ENCODE measurements at places on chromosomes 12 and 14.

DNA sequence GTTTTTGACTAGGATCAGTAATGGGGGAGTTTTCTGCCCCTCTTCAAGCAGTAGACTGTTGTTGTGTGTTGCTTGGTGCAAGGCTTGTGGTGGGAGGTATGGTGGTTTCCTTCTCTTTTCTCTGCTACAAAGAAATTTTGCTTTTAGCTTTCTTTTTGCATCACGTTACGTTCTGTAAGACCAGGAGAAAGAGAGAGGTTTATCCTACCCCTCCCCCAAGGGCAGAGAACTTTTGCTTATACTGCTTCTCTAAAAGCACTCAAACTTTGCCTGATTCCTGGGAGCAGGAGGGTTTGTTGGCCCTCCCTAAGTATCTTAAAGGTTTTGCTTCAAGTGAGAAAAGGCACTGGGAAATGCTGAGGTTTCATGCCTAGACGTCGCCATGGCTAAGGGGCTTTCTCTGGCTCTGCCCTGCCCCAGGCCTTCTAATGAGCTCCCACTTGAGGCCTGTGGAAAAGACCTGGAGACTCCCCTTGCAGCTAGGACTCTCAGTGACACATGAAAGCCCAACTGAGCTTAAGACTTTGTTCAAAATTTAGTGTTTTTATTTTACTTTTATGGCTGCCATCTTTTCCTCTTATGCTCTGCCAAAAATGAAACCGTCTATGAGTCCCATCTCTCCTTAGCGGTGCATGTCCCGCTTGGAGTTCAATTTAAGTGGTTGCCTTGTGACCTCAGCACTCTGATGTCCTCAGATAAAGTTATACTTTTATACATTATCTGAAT lies 49.2 kb downstream of the EIF2S3B start:
- no peak for DNase-seq

- DNase-seq: no peak
Observed at GRCh38 chr12:89821896-89822295, 113.3 kb upstream of the ATP2B1 start.

DNA sequence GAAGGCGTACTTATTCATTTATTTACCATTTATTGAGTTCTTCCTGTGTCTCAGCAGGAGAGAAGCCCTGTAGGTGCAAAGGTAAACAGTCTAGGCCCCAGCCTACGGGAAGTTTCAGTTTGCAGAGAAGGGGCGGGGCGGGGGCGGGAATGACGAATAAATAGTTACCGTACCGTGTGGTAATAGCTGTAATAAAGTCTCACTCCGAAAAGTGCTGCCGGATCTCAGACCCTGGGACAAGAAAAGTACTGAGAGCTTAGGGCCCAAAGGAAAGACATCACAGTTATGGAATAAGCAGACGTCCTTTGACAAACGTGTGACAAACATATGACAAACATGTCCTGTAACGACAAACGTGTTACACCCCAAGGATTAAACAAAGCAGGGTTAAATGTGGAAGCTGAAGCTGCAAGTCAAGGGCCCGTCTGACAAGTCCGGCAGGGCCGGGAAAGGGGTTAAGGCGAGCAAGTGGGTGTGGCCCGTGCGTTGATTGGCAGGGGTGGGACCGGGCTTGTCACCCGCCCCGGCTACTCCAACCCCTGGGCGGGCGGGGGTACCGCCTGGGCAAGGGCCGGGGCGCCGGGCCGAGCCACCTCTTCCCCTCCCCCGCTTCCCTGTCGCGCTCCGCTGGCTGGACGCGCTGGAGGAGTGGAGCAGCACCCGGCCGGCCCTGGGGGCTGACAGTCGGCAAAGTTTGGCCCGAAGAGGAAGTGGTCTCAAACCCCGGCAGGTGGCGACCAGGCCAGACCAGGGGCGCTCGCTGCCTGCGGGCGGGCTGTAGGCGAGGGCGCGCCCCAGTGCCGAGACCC lies at the start of gene LRP10:
Gene LRP10, plus strand, starts transcription at position 517 of the 809 bp plus-strand sequence. CDS start 564 bp downstream, outside the sequence.
- DNase-seq: peak; percentile 31

DNA sequence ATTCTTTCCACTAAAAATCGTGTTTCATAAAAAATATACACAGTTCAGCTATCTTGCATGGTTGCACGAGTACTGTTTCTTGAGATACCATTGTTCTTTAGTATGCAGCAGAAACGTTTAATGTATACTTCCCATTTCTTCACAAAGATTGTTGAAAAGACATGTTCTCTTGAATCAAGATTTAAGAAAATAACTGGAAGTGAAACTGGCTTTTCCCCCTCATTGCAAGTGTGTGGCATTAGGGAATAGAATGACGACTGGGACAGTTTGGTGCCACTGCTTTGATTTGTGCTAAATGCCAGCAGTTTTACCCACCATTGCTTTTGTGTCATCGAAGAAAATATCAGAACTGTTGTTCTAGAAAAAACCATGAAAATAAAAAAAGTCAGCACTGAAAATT lies 20.3 kb upstream of the DHRS2 start:
- DNase-seq: no peak

DNA sequence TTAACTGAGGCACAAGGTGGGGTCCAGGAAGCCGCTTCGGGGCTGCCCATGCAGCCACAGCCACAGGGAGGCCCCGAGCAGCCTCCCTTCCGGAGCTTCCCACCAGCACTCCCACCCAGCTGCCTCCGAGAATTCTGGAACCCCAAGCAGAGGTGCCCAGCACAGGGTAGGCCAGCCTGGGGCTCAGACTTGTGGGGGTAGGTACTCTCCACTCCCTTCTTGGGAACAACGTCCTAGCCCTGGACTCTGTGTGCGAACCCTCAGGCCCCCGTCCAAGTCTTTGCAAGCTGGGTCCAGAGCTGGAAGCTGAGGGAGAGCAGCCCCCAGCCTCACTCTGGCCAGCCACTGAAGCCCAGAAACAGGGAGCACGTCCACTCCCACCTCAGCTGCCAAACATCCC lies 16.1 kb downstream of the ITPK1 start:
- DNase-seq: no peak

GRCh38 chr14:52119030-52119429 lies 50.2 kb upstream of the NID2 start:
- DNase-seq: no peak

DNA sequence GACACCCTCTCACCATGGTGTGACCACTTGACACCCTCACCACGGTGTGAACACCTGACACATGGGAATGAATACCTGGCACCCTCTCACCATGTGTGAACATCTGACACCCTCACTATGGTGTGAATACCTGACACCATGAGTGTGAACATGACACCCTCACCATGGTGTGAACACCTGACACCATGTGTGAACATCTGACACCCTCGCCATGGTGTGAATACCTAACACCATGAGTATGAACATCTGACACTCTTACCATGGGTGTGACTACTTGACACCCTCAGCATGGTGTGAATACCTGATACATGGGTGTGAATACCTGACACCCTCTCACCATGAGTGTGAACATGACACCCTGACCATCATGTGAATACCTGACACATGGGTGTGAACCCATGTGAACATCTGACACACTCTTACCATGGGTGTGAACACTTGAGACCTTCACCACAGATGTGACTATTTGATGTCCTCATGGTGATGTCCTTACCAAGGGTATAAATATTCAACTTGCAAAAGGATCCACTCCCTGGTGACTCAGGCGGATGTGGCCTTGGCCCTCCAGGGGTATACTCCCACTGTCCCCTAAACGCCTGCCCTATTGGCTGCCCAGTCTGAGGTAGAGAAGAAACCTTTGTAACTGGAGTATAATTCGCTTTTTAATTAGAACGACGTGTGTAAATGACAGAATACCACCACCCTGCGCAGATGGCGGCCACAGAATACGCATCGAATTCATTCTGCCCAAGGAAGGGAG lies 29.1 kb downstream of the RFLNA start:
- no peak for DNase-seq

DNA sequence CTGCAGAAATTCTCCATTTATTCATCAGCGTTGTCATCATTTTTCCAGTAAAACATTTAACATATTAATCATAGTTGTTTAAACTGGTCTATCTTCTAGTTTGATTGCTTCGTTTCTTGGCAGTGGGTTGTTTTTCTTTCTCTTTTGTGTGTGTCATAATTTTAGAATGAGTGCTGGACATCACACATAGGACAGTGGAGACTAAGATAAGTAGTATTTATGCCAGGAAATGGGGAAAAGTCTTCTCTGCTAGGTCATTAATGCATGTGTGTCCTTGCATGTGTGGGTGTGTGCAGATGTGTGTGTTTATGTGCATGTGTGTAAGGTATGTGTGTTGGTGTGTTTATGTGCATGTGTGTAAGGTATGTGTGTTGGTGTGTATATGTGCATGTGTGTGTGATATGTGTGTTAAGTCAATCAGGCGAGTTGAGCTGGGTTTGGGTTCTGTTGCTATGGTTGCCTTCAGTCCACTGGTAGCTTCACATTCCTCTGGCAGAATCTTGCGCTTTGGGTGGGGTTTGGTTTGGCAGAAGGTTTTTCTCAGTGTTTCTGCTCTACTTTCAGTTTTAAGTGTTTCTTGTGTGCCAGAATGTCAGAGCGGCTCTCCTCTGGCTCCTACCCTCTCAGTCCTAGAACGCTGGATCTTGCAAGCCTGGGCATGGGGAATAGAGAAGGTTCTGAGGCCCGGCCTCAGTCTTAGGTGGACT lies 7.8 kb upstream of the ADGRD1 start:
- DNase-seq: no peak

GRCh38 chr12:116456330-116457082 lies 102.7 kb upstream of the MAP1LC3B2 start:
- no peak for DNase-seq

DNA sequence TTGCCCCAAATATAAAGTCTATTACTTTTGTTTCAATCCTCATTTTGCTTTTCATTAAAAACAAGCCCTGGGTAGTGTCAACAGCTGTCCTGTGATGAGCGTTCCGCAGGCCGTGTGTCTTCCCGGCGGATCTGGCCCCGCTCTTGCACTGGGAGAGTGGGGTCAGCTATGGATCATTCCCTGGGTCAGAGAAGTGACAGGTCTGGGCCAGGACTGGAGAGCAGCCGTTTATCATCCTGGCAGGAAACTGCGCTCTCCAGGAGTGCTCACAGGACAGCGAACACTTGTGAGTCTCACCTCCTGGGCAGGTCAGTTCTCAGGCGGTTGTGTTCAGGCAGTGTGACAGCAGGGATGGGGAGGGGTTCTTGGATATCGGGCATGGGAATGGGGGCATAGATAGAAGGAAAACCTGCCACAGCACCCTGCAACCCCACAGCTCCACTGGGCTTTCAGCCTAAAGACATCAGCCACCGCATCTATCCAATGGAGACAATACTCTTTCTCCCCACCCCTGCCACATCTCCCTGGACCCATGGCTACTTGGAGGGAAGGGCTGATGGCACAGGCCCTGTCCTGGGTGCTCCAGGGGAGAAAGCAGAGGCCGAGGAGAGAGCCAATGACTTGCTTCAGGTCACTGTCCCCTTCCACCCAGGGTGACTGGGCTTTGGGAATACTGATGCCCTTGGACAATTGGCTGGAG lies 47.8 kb upstream of the CHGA start:
- DNase-seq: no peak

DNA sequence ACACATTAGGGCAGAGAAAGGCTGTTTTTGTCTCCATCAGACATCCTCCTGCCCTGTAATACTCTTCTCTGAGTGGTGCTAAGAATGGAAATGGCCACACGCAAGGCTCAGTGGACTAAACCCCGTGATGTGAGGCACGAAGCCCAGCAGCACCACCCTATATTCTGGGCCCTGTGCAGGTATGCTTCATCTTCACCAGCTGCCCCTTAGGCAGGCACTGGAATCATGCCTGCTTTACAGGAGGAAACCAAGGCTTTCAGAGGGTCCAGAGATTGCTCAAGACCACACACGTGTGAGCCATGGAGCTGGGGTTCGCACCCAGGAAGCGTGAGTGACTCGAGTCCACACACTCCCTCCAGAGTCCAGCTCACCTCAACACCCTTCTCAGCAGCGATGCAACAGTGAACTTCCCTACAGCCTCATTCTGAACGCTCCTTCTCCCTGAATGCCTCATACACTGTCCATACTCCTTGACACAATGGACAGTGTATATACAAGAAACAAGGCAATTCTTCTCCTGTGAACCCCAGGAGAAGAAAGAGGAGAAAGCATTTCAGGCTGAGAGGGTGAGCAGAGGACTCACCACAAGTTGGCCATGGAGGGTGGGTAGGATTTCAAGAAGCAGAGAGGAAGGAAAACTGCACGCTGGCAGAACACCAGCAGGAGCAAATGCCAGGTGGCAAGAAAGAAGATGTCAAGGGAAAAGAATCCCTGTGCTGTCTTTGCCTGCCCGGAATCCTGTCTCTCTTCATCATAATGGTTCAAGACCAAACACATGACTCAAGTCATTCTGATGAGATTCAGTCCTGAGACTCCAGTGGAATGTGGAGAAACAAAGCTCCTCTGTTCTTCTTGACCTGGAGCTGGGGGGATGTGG lies 39.1 kb downstream of the NT5DC3 start:
- no peak for DNase-seq

DNA sequence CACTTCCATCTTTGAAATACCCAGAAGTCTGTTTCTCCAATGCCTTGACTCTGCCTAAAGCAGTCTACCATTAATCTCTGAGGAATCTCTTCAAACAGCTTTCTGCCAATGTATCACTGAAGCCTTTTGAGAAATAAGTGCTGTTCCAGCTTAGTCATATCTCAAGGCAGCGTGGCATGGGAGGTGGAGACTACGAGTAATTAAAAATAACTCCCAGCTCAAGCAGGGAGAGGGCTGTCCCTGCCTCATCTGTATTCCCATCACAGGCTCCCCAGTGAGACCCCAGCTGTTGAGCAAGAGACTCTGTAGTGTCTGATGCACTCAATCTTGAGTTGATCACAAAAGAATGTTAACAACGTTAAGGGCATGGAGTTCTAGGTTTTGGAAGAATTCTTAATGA lies 700.6 kb downstream of the DIO2 start:
- DNase-seq: no peak

DNA sequence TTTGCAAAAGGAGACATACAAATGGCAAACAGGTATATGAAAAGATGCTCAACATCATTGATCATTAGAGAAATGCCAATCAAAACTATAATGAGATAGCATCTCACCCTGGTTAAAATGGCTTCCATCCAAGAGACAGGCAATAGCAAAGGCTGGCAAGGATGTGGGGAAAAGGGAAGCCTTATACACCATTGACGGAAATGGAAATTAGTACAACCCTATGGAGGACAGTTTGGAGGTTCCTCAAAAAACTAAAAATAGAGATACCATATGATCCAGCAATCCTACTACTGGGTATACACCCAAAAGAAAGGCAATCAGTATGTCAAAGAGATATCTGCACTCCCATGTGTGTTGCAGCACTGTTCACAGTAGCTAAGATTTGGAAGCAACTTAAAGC lies 17.3 kb upstream of the CKAP4 start:
- no peak for DNase-seq

All from NCI-H1694 (cell line).